Stimulated activated CD4-positive, alpha-beta T cell treated with anti-CD3 and anti-CD28 coated beads, Interleukin-12 subunit alpha, Interleukin-12 subunit beta, amount 100 ng/mL, for 24 hours (primary cell): ENCODE measurements at places on chromosomes 12 and 14.

DNA sequence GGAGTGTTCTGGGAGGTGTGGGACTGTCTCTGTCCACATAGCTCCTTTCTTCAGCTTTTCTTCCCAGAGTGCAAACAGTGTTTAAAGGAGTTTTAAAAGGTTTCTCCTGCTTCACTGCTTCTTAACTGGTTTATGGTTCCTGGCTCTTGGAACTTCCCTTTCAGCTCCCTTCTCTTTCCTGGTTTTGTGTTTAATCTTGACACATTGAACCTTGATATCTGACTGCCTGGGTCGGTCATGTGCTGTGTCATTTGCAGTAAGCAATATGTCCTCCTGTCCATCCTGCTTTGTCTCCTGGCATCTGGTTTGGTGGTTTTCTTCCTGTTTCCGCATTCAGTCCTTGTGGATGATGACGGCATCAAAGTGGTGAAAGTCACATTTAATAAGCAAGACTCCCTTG, 2.2 kb downstream of the TMEM106C start:
- DNase-seq, result no peak

GRCh38 chr12:85557850-85558249, 277.8 kb downstream of the ALX1 start:
- no peak for DNase-seq

DNA sequence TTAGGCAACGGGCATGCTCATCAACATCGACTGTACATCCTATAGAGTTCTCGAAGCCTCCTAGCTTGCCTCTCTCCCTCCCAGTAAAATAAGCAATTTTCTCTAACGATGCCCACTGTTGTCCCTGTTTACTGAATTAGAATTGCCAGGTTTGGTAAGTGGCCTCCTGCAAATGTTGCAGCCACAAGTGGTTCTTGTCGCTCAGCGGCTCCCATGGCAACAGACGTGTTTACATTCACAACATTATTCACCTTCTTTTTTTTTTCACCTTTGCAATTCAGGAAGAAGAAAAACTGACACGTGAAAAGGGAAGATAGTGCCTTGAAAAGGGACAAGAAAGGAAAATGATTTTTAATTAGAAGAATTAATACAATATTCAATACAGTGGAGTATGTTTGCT, 100.9 kb upstream of the PKP2 start:
- DNase-seq, result no peak

DNA sequence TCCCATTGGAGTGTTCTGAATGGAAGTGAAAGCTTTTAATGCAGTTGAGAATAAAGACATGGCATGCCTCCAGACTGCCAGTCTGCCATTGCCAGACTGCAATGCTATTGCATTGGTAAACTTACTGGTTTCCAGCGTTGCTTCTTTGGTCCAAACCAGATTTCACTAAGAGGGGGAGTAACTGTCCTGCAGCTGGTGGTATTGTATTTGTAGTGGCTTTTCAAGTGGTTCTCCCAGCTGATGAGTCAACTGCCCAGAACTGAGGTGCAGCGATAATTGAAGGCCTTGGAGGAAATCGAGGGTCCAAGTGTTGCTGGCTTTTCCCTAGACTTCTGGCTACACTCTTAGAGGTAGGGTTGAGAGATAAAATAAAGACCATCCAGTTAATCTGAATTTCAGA, 31.9 kb downstream of the ERG28 start:
- no peak for DNase-seq

- DNase-seq, result no peak
These were observed 53.6 kb downstream of the BRMS1L start for GRCh38 chr14:35879654-35880249.

DNA sequence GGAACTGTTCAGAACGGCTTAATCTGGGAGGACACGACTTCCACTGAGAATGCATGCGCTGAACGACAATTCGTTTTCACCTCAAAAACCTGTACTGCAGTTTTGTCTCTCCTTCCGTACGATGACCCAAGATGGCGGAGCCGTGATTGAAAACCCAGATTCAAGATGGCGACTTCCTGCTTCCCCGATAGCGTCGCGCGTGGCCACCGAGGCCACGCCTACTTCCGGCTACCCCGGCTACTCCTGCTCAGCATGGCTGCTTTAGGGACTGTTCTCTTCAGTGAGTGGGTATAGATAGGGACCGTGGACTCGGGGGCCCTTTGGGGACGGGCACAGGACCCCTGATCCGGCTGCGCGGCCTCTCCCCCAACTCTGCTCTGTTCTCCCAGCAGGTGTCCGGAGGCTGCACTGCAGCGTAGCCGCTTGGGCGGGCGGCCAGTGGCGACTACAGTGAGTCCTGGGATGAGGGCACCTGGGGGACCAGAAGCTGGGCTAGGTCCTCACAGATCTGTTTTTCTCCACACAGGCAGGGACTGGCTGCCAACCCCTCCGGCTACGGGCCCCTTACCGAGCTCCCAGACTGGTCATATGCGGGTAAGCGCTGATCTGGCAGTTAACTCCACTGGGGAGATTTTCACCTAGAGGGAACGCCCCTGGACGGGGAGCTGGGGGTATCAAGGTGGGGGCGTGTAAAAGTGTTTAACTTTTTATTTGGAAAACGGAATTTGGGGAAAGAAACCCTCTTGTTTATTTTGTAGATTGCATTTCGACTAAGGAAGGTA, at the start of gene MRPL52:
TSS of gene MRPL52 (plus strand) at position 227 of the 782 bp plus-strand sequence. CDS start at position 253, 26 bp downstream.
- peak; percentile 81 for DNase-seq

GRCh38 chr14:99467336-99468078, 13.2 kb downstream of the SETD3 start:
- DNase-seq, result no peak

- no peak for DNase-seq
These were observed 48.4 kb downstream of the RPS6KA5 start for GRCh38 chr14:91012045-91012444.

DNA sequence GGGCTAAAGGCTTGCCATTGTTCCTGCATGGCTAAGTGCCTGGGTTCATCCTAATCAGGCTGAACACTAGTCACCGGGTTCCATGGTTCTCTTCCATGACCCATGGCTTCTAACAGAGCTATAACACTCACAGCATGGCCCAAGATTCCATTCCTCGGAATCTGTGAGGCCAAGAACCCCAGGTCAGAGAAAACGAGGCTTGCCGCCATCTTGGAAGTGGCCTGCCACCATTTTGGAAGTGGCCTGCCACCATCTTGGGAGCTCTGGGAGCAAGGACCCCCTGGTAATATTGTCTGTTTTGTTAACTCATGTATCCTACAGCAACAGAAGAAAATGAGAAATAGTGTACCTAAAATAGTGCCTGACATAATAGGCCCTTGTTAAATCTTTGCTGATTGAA, 92.7 kb downstream of the ADAMTS20 start:
- DNase-seq, result no peak

GRCh38 chr12:105481392-105482300, 151.2 kb downstream of the C12orf75 start:
- no peak for DNase-seq

DNA sequence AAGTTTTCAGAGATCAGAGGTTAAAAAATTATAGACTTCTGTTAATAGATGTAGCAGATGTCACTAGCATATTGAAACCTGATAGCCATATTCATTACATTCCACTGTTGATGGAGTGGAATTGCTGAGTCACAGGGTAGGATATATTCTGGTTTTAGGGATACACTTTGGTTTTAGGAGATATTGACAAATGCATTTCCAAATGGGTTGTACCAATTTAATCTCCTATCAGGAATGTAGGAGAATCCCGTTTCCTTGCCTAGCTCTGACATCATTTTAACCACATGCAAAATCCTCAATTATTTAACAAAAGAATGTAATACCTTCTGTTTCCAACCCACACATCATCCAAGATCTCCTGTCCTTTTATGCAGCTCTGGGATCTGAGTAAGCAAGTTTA, 30.7 kb upstream of the ESR2 start:
- no peak for DNase-seq

DNA sequence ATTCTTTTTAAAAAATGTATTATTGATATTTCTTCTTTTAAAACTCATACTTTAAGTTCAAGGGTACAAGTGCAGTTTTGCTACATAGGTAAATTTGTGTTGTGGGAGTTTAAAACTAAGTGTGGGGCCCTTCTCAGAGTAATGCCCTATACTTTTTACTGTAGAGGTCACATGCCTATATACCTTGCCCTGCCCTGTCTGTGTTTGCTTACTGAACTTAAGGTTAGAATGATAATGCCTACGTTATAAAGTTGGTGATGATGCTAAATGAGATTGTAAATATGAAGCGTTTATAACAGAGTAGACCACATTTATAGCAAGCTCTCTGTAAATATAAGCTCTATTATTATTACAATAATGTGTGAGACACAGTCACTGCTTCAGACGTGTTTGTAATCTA, 261.9 kb downstream of the RASSF9 start:
- no peak for DNase-seq

DNA sequence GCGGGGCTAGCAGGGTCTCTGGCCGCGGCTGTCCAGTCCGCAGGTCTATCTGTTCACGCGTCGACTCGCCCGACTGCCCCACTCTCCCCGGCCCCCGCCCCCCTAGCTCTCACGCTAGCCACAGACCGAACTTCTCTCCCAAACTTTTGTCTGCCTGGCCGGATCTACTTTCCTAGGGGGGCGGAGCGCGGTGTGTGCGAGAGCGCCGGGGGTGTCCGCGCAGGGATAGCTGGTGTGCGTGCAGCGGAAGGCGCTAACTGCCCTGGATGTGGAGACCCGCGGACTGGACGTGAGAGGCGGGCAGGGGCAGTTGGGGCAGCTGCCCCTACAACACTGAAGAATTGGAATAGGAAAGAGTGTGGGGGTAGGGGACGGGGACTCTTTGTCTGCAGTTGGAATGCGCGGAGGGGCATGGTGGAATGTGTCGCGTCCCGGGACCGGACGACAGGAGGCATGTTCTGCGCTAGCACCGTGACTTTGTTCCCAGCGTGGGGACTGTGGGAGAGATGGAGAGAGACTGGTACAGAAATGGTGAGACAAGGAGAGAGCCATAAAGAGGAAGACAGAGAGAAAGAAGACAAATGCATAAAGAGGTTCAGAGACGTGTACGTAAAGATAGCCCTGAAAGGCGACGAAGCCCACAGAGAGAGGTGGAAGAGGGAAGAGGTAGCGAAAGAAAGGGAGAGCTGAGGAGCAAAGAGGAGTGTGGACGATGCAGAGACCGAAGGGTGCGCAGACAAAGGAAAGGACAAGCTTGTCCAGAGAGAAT, at the start of gene AJUBA:
TSS of gene AJUBA (minus strand) at position 75 of the 769 bp plus-strand sequence. CDS start 285 bp downstream, outside the sequence.
- DNase-seq, result peak; percentile 77

- no peak for DNase-seq
These were observed 17.0 kb downstream of the NOC4L start for GRCh38 chr12:132161036-132161781.

DNA sequence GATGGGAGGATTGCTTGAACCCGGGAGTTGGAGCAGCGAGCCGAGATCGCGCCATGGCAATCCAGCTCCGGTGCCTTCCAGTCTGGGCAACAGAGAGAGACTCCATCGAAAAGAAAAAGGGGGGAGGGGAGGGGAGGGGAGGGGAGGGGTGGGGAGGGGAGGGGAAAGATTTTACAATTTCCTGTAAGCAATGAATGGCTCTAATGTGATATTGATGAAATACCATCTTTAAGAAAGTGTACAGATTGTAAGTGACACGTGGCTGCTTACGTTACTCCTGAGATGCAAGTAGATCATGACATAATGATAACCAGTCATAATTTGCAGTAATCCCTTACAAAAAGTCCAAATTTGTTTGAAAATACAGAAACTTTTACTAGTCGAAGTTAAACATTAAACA, 1.4 kb downstream of the SLC25A21 start:
- DNase-seq, result no peak

DNA sequence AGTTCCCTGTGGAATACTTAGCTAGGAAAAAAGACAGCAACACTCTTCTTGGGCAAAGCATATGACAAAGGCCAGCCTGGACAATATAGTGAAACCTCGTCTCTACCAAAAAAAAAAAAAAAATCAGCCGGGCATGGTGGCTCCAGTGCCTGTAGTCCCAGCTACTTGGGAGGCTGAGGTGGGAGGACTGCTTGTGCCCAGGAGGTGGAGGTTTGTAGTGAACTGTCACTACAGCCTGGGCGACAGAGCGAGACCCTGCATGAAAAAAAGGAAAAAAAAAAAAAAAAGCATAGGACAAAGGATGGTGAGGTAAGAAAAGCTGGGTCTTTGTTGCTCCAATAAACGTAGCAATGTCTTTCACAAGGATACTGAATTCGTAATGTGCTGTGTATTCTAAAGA, 1.1 kb downstream of the TXNDC16 start:
- no peak for DNase-seq

DNA sequence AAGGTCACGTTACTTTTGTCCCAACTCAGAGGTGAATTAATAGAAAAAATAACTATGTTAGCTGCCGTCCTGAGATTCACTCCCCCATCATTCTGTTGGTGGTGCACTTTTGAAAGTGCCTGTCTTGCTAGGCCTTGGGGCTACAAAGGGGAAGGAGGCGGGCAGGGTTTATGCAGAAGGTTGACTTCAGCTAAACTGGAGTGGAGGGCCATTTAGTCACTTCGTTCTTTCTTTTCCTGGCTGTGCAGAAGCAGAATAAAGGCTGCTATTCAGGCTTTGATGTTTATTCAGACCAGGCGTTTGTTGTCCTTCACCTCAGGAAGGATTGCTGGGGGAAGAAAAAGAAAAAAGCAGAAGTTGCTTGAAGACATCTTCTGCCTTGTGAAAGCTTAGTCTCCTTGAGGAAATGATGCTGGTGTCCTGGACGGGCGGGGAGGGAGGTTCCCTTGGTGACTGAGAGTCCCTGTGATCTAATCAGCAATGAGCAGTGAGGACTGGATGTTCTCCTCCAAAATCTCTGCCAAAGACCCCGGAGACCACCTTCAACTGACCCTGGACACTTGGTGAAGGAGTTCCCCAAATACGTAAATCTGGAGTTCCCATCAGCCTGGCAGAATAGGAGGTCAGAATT, 4.0 kb downstream of the GLT1D1 start:
- DNase-seq, result no peak

DNA sequence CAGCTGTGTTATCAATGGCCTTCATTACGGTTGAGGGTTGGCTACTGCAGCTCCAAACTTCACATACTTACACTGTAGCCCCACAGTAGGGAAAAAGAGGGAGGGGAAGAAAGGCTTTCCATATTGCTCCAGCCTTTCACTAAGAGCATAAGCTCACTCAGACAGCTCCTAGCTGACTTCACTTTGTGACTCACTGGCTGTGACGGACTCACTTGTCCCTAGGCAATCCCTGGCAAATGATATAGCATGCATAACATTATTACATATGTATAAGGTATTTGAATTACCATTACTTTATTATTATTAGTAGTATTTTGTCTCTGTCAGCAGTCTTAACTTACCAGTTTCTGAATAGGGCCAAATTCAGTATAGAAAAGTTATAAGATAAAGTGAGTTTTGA, 350.7 kb downstream of the RMST start:
- no peak for DNase-seq
